ENCODE measurements at places on chromosomes 16 and 17.

GRCh38 chr16:14378689-14379467, 251.2 kb downstream of the PARN start:
- DNase-seq, result no peak

DNA sequence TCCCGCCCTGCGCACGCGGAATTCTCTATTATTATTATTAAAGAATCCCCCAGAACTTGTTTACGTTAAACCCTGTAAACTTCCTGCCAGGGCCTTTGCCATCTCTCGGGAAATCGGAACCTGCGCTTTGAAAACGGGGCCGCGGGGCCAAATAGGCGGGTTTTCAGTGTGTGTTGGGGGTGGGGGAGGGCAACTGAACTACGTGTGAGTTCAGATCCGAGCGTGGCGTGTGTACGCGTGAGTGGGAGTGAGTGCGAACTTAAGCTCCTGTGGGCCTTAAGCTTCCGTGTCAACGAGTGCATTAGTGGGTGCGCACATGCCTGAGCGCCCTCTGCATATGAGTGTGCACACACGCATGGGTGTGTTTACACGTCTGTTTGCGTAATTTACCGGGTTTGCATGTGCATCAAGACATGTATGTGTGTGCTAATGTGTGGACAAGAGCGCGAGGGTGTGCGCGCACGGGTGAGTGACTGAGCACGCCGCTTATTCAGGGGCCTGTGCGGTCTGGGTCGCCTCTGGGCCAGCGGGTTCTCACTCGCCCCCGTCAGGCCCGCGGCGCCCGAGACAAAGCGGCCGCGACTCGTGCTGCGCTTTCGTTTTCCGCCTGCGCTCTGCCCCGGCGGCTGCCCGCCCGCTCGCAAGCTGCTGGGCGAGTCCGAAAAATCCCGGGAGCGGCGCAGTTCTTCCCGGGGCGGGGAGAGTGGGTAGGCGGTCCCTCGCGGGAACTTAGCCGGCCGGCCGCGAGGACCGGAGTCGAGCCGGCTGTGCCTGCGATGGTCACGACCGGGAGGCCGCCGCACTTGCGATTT, 1.2 kb upstream of the FOXF1 start:
- DNase-seq, result no peak

GRCh38 chr16:50711862-50712559, 18.6 kb downstream of the NOD2 start:
- peak; percentile 81 for DNase-seq

DNA sequence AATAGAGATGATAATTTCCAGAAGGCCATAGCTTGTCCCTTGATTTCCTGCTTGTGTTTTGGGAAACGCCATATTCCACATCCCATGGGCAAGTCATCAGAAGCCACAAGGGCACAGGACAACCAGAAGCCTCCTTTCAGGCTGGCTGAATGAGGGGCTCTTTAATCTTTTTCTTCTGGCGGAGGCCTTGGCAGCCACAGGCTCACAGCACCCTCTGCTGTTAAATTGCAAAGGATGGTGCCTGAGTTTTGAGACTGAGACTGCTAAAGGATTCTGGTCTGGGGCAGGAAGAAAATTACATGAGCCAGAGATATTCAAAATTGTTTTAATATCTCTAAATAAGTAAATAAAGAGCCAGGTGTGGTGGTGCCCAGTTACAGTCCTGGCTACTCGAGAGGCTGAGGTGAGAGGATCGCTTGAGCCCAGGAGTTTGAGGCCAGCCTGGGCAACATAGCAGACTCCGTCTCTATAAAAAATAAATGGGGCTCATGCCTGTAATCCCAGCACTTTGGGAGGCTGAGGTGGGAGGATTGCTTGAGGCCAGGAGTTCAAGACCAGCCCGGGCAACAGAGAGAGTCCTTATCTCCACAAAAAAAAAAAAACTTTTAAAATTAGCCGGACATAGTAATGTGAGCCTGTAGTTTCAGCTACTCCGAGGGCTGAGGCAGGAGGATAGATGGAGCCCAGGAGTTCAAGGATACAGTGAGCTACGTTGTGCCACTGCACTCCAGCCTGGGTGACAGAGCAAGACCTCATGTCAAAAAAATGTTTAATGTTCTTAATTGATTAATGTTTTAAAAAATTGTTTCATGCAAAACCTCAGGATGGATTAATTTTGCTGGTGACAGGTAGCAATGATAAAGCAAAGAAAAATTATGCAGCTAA, 26.3 kb downstream of the AARSD1 start:
- DNase-seq, result peak; percentile 7

DNA sequence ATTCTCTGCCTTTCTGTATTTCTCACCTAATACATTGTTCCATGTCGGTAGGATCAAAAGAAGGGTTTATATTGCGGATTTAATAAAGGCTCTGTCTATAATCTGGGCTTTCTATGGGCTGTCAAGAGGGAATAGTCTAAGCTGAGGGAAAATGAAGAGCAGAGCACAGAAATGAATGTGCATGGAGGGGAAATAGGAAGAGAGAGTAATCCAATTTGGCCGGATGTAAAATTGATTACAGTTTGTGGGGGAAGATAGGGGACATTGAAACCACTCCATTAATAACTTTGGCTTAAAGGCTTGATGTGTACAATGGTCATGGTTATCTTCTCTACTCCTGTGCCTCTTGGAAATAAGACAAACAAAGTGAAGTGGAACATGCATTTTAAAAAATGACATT, 334.2 kb upstream of the CDH8 start:
- DNase-seq, result no peak

DNA sequence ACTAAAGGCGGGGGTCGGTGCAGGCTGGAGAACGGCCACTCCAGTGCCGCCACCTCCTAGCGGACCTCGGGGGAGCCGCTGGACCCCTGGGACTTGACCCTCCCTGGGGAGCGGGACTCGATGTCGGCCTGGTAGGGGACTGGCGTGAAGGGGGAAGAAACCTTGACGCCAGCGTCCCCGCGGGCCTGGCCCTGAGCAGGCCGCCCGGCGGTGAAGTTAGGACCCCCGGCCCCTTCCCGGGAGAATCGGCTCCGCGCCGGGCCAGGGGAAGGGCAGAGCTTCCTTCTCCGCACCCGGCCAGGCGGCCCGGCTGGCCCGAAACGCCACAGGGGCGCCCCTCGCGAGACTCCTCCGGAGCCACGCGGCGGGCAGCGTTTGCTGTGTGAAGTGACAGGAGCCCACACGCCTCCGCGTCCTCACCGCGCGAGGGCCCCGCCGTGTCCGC, 389 bp downstream of the DUS1L start:
- no peak for DNase-seq

- no peak for DNase-seq
Measured at GRCh38 chr17:82753201-82753464, 1.3 kb downstream of the TBCD start.

GRCh38 chr16:12800817-12801216, 2.9 kb downstream of the CPPED1 start:
- DNase-seq, result no peak

GRCh38 chr16:72367851-72368250, 195.9 kb upstream of the PMFBP1 start:
- DNase-seq, result no peak

DNA sequence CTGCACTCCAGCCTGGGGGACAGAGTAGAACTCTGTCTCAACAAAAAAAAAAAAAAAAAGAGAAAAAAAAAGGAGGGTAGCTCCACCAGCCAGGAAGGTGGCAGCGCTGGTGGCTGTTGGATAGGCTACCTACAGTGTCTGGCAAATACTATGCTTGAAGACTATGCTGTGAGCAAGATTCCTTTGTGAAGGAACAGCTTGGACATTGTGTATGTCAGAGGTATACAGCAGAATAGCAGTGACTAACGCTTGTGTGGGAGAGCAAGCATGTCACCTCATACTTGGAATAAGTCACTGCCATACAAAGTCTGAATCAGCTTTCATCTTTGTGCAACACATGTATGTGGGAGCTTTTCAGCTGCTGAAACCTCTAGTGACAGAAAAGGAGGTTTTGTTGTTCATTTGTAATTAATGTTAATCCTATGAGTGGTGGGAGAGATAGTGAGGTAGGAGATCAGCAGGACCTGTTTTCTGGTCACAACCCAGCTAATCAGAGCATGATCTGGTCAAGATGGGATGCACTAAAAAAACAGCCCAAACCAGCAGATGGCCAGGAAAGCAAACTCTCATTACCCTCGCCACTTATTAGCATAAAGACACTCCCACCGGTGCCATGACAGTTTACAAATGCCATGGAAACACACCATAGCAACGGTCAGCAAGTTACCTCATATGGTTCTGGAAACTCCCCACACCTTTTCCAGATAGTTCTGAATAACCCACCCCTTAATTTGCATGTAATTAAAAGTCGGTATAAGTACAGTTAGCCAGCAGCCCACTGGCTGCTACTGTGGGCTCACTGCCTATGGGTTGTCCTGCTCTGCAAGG, 6.8 kb upstream of the ITGAD start:
- DNase-seq, result peak; percentile 24

DNA sequence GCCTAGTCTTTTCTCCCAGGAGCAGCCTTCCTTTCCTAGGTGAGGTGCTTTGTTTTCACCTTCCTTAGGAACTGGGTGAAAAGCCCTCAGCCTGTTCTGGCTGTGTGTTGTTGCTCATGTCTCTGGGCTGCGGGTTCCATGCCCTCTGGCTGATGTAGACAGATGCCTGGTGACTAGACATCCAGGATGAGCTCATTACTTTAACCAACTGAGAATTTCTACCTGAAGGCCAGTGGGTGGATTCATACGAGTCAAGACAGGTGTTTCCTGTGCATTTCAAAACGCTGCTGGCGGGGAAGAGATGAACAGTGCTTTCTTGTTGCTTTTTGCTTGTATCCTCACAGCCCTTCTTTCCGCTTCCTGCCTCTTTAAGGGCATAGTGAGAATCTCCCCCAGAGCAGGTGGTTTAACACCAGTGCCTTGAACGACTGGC, 22.3 kb downstream of the SAP30BP start:
- DNase-seq, result no peak

DNA sequence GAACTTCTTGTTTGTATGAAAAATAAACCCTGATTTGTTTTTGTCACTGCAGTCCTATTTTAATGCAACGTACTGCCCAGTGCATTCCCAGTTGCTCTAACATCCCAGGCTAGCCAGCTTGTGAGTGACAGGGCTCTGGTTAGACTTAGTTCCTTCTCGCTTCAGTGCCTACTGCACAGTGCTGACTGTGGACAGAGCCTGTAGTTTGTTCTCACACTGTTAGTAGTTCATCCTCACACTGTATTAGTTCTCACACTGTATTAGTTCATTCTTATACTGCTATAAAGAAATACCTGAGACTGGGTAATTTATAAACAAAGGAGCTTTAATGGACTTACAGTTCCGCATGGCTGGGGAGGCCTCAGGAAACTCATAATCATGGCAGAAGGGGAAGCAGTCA, 116.6 kb upstream of the SALL1 start:
- no peak for DNase-seq

GRCh38 chr17:78343187-78343542, 16.7 kb downstream of the SOCS3 start:
- no peak for DNase-seq

- no peak for DNase-seq
Measured at GRCh38 chr16:28062847-28063521, 530 bp downstream of the GSG1L start.

GRCh38 chr17:80035937-80036714, at the start of gene CCDC40:
TSS of gene CCDC40 (plus strand) at chr17:80036642. CDS start at chr17:80036663, 21 bp downstream.
- peak; percentile 64 for DNase-seq

DNA sequence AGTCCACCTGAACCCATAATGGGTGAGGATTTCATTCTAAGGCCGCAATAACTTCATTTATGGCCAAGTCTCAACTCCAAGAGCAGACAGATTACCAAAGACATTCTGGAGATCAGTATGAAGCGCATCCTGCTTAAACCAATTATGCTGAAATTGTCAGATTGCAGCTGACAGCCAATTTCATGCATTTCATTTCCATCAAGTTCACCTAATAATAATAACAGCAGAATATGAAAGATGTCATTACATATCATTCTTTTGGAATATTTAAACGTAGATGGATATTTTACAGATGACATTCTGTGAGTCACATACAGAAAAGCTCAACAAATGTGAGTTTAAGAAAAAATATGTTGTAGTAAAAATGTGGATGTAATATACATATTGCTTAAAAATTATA, 54.9 kb upstream of the NACA2 start:
- DNase-seq, result no peak

DNA sequence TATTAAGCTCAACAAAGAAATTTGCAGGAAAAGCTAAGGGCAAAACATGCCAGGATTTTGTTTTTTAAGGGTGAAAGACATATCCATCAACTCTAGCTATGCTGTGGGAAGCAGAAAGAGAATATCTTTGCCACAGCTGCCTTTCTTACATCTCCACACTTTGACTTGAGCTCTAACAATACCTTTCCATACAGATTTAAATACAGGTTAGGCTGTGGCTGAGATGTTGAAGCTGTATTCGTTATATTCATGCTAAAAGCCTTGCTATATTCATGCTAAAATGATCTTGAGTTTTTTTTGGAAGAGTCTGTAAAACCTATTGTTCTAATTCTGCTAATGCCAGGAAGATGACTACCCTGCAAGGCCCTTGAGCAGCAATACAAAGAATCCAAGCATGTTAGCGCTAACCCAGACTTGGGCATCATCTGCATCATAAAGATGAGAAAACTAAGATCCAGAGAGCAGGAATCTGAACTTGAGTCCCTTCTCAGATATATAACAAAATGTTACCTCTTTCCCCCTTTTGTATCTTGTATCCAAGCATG, 204.8 kb upstream of the C17orf78 start:
- DNase-seq, result no peak

DNA sequence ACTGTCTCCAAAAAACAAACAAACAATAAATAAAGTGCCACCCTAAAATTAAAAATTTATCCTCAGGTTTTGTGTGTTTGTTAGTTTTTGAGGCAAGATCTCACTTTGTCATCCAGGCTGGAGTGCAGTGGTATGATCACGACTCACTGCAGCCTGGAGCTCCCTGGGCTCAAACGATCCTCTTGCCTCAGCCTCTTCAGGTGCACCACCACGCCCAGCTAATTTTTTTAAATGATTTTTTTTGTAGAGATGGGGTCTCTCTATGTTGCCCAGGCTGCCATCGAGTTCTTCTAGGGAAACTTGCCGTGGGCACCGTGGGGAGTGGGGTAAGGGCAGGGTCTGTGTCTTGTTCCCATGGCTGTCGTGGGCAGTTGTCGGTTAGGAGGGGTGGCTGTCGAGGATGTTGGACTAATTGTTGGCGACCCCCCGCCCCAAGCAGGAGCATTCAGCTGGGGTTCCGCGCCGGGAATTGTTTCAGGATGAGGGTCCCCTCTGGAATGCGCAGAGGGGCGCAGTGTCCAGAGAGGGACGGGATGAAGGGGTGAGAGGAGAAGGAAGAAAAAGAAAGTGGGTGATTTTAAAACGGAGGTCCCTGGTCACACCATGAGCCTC, 1.1 kb upstream of the RNF213 start:
- DNase-seq, result no peak

GRCh38 chr17:60087882-60088669, 9.4 kb upstream of the HEATR6 start:
- DNase-seq, result no peak

All from nucleus accumbens (tissue), 56 donors.